ENCODE measurements at places on chromosomes 2 and 18. TPM values are rescaled to one million over a fixed set of nuclear protein-coding genes. Genes with fewer than 3 reads are reported as not detected.

STEAP3 gene
- 34.9 TPM for total RNA-seq

USP40 gene
- 34.1 TPM for total RNA-seq

ALPP gene
- total RNA-seq = not detected

MLPH gene
- 9.9 TPM for total RNA-seq

LMAN1 gene
- 107 TPM for total RNA-seq

SERPINB10 gene
- 0.08 TPM for total RNA-seq

ANKAR gene
- 0.23 TPM for total RNA-seq

FBXO41 gene
- total RNA-seq = 5.4 TPM

SPP2 gene
- not detected for total RNA-seq

CFAP65 gene
- not detected for total RNA-seq

LINC00305 gene
- not detected for total RNA-seq

GPR75 gene
- 0.62 TPM for total RNA-seq

EFEMP1 gene
- 215 TPM for total RNA-seq

UGT1A6 gene
- total RNA-seq = 0.78 TPM

ANKRD44 gene
- 0.49 TPM for total RNA-seq

ST8SIA5 gene
- not detected for total RNA-seq

LRRTM4 gene
- total RNA-seq = not detected

CD226 gene
- total RNA-seq = 0.76 TPM

HNMT gene
- total RNA-seq = 3.4 TPM

ASAP2 gene
- total RNA-seq = 55.7 TPM

DNER gene
- 4.6 TPM for total RNA-seq

KLHL41 gene
- total RNA-seq = not detected

SERPINB3 gene
- total RNA-seq = 9.4 TPM

CSRNP3 gene
- total RNA-seq = 5.9 TPM

PAX3 gene
- not detected for total RNA-seq

DSG3 gene
- 72.8 TPM for total RNA-seq

ADNP2 gene
- 17.3 TPM for total RNA-seq

COL3A1 gene
- 1.5 TPM for total RNA-seq

EHBP1 gene
- 50.1 TPM for total RNA-seq

GRB14 gene
- 15.4 TPM for total RNA-seq

ERFE gene
- total RNA-seq = 1.1 TPM

NETO1 gene
- 0.47 TPM for total RNA-seq

ATP8B1 gene
- total RNA-seq = 6.3 TPM

UPP2 gene
- total RNA-seq = not detected

LGALSL gene
- 10.6 TPM for total RNA-seq

AGXT gene
- total RNA-seq = not detected

ETAA1 gene
- total RNA-seq = 14.0 TPM

CAPN14 gene
- 0.30 TPM for total RNA-seq

SLC5A7 gene
- not detected for total RNA-seq

HAT1 gene
- total RNA-seq = 69.1 TPM

TBR1 gene
- not detected for total RNA-seq

All from hair follicular keratinocyte (primary cell).